T follicular helper cell (primary cell): ENCODE measurements at places on chromosomes 16 and 17.

DNA sequence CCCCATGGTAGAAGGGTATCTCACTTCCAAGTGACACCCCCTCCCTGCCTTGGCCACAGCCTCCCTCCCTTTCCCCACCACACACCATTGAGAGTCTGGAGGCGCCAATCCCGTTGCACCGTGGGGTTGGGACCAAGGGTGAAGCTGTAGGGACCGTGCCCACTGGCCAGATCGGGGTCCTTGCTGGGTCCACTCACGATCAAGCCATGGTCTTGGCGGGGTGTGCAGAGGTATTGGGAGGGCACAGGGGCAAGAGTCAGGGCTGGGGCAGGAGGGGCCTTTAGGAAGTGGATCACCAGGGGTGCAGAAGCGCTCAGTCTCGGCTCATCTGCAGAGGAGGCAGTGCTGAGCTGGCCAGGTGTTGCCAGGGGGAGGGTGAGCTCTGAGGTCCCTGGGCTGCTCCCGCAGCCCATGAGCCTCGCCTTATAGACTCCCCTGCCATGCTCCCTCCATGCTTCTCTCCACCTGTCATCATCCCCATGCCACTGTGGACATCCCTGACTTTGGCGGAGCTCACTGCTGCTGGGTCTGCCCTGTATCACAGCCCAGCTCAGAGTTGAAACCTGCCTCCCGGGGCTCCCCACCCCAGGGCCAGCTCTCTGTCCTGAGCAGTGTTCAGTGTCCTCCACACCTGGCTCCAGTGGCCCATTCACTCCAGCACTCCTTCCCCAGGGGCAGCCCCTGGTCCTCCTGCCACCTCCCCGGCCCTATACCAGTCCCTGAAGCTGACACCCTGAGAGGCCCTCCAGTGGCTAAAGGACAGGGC lies 8.3 kb downstream of the CDH16 start:
- no peak for DNase-seq

DNA sequence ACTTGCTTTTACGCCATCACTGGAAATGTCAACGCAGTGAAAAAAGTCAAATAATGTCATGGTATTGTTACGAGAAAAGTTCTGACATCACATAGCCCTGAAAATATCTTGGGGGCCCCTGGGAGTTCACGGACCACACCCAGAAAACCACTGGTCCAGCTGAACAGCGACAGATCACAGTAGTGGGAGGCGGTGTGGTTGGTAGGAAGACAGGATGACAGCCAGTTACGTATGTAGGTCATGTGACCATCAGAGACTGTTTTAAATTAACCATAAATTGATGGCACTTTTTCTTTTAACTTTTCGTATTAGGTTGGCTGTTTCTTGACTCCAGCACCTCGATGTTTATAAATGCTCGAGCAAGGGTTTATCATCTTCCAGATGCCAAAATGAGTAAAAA lies 11.9 kb downstream of the ERCC4 start:
- DNase-seq = no peak

DNA sequence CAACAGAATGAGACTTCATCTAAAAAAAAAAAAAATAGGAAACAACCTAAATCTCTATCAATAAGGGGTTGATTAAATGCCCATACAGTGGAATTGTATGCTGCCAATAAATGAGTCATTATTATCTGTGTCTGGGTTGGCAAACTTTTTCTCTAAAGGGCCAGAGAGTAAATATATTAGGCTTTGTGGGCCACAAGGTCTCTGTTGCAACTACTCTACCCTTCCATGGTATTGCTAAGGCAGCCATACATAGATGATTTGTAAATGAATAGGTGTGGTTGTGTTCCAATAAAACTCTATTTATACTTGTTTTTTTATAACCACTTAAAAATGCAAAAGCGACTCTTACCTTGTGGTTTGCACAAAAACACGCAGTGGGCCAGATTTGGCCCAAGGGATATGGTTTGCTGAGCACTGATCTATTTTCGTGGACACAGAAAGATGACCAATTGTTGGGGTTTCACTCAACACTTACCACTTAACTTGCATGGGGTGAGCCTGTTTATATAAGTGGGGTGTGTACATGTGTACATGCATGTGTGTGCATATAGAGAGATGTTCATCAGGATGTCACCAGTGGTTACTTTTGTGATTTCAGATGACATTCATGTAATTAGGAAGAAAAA lies 12.4 kb upstream of the IL4R start:
- no peak for DNase-seq

DNA sequence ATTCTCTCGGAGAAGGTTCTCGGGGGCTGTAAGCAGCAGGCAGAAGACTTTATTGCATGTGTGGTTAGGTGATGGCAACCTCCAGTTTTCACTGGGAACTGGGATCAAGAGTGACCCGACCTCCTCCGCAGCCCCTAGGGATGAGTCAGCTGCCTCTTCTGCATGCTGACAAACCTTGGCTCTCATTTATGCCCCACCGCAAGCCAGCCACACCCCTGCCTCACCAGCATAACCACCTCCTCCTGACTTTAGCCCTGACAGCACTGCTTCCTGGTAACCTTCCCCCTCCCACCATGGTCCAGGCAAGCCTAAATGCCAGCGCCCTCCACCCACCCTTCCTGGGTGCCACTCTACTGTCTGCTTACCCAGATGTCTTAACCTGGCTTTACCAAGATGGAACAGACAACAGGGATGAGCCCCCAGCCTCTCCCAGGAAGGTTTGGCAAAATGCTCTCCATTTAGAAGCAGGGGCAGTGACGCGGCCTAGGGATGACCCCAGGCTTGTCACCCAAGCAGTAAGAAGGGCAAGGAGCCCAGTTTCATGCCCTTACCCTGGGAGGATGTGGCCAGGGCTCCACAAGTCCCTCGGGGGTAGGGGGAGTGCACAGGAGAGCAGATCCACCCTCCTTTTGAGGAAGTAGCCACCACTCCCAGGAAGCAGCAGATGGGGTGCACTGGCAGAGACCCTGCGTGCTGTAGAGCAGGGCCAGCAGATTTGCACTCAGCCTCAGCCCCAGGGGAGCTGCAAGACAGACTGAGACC lies 73.5 kb downstream of the GOSR1 start:
- no peak for DNase-seq

DNA sequence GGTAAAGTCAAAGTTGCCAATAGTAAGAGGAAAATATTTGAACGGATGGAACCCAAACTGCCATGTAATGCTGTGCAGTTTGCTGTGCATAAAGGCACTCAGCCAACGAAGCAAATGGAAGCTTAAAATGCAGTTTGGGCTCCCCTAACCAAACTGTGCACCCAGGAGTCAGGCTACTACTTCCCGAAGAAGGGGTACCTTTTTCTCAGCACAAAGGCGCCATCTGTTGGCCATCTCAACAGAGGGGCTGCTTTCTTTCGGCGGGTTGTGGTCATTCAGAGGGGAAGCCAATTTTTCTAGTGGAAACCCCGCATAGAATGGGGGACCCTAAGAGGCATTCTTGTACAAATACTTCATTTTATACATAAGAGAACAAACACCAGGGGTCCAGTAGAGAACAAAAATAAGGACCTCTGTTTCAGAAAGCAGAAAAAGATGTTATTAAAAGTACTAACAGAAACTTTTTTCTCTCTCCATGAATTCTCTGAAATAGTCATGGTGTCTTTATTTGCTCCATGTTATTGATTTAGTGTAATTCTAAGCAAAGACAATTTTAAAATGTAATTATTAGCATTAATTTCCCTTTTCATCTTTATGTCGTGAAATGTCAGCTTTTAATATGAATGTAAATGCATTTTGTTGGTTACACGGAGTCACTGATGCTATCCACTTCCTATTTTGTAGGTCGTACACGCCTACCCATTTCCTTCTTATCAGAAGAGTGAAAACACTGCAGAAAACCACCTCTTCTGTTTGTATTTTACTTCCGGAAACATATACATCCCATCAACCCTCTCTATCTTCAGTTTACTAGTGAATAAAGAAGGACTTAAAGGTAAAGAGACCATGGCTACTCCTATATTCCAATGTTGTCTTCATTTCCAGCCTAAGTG lies 453.3 kb downstream of the KCNJ2 start:
- no peak for DNase-seq

DNA sequence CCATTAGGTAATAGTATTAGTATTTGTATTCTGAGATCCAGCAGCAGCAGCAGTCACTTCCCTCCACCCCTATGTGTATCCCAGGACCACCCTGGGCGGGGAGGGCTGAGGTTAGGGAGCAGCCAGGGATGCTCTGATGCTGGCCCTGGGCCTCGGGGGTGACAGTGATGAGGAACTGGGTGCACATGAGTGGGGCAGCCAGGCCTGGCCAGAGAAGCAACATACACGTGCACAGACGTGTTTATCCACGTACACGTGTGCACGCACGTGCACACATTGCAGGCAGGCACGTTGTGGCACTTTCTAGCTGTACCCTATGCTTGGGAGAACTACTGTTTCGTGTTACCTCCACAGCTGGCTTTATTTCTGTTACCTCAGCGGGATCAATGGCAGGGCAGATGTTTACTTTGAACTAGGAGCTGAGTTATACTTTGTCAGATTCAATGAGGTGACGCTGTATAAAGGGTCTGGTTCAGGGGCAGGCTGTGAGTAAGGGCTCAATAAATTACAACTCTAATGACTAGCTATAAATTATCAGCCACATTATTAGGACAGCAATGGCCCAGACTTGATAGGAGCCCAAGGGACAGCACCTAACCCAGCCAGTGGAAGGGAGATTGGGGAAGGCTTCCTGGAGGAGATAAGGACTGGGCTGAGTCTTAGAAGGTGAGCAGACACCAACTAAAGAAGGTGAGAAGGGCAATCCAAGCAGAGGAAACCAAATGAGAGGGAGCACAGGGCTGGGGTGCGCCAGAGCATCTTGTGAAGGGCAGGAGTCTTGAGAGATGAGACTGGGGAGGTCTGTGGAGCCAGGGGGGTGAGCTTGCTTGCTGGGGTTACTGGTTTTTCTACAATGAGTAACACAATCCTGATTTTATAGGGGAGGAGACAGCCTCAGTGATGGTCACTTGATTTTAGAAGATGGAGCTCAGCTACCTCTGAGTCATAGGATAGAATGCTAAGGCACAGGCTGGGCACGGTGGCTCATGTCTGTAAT lies 22.4 kb upstream of the CA4 start:
- DNase-seq = no peak

- no peak for DNase-seq
Measured at GRCh38 chr17:71460943-71461342, 659.9 kb upstream of the SOX9 start.

GRCh38 chr16:2586901-2587480 lies 49.2 kb downstream of the PDPK1 start:
- DNase-seq = no peak

DNA sequence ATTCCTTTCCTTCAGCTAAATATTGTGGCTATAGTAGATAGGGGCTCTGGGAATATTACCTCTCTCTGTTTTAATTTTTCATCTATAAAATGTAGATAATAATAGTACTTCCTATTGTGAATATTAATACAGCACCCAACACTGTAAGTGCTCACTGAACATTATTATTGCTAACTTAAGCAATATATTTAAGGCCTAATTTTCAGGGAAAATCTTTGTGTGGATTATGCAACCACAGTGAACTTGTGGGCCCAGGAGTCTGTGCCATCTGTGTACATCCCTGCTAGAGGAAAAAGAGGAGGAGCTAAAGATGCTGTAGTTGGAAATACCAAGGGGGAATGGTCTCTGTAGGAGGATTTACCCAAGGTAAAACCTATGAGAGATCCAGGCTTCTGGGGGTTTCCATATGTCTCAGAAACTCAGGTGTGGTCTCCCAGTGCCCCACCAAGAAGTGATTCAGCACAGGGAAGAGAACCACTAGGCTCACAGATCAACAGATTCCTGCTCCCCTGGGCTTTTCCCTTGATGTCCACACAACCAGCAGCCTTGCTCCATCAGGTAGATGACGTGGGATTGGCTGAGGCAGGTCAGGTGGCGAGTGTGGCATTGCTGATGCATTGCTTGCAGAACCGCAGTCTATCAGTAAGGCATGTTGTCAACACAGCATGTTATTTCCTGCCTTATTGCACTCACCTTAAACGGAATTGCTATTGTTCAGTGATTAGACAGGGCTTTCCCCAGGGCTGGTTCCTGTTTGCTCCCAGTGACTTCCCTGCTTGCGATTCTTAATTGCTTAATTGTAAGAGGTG lies 1.6 kb upstream of the N4BP1 start:
- DNase-seq = peak; percentile 81

GRCh38 chr17:50920041-50920410 lies 53.9 kb upstream of the TOB1 start:
- DNase-seq = no peak

DNA sequence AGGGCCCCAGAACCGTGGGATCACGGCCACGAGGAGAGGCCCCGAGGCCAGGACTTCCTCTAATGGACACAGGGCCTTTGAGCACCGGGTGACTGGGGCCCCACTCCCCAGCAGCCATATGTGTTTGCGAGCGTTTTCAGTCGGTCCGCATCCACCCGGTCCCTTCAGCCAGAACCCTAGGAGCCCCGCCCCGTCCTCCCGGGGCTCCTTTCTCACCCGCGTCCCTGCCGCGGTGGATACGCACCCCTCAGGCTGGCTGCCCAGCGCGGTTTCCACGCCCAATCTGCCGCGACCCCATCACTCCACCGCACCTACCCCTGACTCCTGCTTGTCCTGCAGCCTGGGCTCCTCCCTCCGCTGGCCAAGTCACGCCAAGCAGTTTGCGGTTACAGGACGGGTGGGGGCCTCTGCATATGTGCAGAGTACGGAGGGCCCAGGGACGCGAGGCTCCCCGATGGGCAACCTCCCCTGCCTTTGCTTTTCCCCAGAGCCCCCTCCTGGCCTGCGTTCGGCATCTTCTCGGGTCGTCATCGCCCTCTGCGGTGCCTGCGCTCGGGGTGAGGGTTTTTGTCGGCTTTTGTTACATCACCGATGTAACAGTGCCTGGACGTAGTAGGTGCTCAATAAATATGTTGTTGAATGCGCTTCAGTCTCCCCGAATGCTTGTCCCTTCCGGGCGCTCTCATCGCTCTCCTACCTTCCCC lies 1.0 kb upstream of the TTYH2 start:
- DNase-seq = no peak

- no peak for DNase-seq
Measured at GRCh38 chr17:68700421-68700820, 99.3 kb upstream of the FAM20A start.

- DNase-seq = no peak
Measured at GRCh38 chr17:76414334-76415295, 30.2 kb downstream of the SPHK1 start.

DNA sequence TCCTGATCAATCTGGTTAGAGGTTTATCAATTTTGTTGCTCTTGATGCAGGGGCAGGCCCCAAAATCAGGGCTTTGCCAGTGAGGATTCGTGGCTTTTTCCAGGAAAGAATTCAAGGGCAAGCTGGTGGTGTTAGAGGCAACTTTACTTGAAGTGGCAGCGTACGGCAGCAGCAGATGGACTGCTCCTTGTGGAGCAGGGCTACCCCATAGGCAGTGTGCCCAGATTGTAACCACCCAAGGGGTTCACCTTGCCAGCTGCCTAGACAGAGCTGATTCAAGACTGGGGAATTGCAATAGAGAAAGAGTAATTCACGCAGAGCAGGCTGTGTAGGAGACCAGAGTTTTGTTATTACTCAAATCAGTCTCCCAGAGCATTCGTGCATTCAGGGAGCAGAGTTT lies 16.7 kb downstream of the DRC7 start:
- DNase-seq = no peak

DNA sequence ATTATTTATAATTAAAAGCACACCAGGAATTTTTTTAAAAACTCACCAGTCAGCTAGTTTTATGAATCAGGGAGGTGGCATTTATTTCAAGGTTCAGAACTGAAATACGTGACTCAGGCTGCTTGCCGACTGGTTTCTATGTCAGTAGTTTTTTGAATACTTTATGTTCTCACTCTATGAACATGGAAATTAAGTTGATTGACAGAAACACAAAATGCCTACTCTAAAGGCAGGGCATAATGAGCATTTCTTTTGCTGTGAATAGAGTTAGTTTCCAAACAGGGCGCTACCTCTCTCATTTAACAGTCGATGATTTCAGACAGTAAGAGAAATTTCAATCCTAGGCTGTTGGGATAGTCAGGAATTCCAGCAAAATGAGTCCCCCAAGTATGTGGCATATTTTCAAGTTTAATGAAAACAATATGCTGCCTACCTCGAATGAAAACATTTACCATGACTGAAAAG lies 6.7 kb downstream of the HS3ST3B1 start:
- DNase-seq = no peak
